ENCODE measurements at places on chromosomes 13 and 19. TPM values are rescaled to one million over a fixed set of nuclear protein-coding genes. Genes with fewer than 3 reads are reported as not detected.

Gene PEG3
- 3.9 TPM for total RNA-seq

Gene TMPRSS9
- under 0.01 TPM for total RNA-seq

Gene MBD3L1
- not detected for total RNA-seq

GRCh38 chr13:112193463-112194166 is 126.7 kb downstream of the SOX1 start:
- no peak for DNase-seq

DNA sequence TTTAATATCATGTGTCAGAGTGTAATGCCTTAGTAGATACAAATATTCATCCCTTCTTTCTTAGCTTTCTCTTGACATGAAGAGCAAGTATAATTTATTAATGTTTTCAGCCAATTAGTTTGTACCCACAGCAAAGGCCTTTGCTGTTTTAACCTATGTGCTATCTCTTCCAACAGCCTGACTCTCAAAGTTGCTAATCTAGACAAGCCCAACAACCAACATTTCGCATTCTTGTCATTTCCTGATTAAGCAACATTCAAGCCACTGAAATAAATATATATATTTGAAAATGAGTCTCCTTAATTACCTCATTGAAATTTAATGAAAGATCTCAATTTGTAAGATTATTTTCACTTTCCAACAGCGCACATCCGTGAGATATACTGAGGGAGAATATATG is 18.5 kb downstream of the EPSTI1 start:
- DNase-seq = no peak

- peak; percentile 63 for DNase-seq
These were observed 244.8 kb downstream of the COG6 start for GRCh38 chr13:39900106-39900750.

DNA sequence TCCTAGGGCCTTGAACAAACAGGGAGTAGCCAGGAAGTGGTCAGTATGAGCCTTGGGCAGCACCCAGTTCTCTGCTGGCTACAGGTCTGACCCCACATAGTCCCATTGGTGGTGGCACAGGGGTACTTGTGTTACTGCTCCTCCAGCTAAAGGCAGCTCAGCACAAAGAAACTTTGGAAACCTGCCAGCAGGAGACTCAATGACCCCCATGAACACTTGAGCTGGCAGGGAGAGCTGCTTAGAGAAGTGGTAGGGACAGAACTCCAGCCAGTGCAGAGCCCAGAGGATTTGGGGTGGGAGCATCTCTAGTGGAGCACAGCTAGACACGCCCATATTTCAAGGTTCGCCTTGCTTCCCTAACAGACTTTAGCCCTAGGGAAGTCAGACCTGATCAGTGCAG is 10.4 kb upstream of the ZNF586 start:
- no peak for DNase-seq

- DNase-seq = no peak
These were observed 6.4 kb upstream of the ZNF333 start for GRCh38 chr19:14683439-14683838.

DNA sequence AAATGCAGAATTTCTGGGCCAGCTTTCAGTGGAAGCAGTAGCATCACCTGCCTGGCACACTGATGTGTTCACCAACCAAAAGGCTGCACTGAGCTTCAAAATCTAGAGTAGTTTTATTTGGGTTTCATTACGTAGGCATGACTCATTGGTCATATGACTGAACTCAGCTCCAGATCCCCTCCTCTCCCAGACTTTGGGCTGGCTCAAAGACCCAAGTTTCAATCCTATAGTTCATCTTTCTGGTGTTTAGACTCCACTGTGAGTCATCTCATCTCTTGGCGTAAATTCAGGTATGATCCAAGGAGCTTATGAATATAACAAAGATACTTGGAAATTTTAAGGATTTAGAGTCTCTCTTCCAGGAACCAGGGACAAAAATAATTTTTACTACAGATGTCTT is 17.7 kb downstream of the ZMYM5 start:
- DNase-seq = peak; percentile 99

DNA sequence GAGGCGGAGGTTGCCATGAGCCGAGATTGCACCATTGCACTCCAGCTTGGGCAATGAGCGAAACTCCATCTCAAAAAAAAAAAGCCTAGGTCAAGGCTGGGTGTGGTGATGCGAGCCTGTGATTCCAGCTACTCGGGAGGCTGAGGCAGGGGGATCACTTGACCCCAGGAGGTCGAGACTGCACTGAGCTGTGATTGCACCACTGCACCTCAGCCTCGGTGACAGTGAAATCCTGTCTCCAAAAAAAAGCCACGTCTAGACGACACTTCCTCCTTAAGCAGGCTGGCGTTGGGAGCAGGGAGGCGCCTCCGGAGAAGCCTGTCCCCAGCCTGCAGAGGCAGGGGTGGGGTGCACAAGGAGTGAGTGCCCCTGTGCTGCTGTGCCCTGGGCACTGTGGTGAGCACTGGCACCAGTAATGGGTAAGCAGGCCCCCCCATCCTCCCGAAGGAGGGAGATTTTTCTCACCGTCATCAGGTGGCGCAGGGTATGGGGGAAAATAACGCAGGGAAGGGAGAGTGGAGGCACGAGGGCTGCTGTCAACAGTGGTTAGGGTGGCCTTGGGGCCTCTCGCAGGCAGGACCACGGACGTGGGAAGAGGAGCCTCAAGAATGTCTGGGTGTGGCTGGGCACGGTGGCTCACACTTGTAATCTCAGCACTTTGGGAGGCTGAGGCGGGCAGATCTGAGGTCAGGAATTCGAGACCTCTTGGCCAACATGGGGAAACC is 706 bp downstream of the P2RY11 start:
- DNase-seq = no peak
